ENCODE measurements at places on chromosomes 7 and 10.
A peak's percentile ranks its signal among the peaks of the same experiment; 100 is the strongest.

- peak; percentile 64 for DNase-seq
Measured at GRCh38 chr10:26367771-26368170, 70.4 kb upstream of the APBB1IP start.

DNA sequence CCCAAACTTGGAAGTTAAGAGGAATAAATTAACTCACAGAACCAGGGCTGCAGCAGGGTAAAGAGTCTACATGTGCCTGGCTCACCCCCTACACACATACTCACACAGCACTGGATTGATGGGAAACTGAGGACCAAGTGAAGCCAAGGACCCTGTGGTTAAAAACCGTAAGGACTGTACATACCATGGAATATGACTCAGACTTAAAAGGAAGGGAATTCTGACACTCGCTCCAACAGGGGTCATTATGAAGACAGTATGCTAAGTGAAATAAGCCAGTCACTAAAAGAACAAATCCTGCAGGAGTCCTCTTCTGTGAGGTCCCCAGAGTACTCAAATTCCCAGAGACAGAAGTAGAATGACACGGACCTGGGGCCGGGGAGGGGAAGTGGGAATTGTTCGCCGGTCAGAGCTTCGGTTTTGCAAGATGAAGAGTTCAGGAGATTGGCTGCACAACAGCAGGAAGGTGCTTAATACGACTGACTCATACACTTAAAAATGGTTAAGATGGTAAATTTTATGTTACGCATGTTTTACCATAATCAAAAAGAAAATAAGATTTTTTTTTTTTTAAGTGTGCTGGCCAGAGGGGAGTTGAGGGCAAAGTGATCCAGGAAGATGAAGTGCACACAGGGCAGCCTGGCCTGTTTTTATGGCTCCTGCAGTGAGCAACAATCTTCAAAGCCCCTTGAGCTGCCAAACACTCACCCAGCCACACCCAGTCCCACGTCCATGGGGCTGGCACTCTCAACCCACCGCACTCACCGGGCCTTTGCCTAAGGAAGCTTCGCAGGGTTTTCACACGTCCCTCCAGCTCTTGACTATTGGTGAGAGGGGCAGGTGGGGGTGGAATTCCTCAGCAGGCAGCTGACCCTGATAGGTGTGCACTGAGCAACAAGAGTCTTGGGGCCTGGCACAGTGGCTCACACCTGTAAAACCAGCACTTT is 26.4 kb downstream of the DRGX start:
- no peak for DNase-seq

DNA sequence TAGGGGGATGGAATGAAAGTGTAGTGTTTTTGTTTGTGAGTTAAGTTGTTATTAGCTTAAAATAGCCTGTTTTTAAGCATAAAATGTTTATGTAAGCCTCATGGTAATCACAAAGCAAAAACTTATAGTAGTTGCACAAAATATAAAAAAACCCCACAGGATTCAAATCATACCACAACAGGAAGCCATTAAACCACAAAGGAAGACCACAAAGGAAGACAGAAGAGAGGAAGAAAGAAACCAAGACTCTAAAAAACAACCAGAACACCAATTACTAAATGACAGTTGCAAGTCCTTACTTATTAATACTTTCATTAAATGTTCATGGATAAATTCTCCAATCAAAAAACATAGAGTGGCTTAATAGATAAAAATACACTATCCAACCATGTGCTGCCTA is 63.6 kb downstream of the ANKRD7 start:
- no peak for DNase-seq

DNA sequence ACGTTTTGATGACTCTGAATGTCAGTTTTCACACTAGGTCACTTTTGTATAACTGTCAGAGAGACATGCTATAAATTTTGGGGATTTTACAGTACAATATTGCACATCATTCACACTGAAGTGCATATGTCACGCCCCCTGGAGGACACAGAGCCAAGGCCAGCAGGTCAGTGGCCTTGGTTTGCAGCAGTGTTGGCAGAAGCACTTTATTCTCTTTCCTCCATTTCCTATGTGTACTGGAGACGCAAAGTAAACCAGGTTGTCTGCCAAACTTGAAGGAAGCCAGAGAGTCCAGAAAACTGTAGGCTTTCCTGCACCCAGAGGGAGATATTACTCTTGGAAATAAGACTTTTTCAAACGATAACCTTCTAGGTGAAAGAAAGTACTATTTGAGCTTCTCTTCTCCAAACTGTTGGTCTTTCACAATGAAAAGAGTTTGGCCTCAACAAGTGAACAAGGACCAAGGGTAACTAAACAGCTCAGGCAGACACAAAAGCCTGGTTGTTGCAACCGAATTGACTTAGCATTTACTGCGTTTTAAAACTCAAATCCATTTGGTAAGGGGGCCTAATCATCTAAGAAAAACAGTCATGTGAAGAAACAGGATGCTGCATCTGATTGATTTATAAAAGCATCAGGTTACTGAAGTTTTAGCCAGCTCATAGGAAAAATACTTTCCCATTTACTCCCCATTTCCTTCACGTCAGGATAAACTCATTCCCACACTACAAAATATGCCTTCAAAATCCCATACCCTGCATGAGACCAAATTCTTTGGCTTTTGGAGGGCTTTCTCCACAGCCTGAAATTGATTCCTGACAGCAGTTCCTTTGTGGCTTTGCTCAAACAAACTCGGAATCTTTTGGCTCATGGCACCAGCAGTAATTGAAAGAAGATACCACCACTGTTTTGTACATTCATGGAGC is 83.0 kb upstream of the SEC61G start:
- no peak for DNase-seq

GRCh38 chr7:140055833-140056232 is 6.9 kb downstream of the PARP12 start:
- no peak for DNase-seq

GRCh38 chr10:47184724-47185330 is 115.2 kb upstream of the GDF10 start:
- no peak for DNase-seq

DNA sequence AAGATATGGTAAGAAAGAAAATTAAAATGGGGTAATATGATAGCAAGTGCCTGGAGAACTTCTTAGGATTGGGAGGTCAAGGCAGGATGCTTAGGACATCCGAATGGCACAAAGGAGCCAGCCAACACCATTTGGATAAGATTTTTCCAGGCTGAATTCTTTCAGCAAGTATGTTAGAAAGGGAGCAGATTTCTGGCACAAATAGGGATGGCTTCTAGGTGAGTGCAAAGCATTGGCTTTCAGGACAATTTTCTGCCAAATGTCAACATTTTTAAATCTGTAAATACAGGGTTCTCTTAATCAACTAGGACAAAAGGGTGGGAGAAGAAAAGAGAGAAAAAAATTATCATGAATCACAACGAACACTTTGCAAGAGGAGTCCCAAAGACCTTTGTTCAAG is 409.1 kb downstream of the GPAM start:
- no peak for DNase-seq

GRCh38 chr10:78541481-78542140 is 507.9 kb downstream of the RPS24 start:
- no peak for DNase-seq

- DNase-seq, result no peak
Measured at GRCh38 chr10:102648269-102648888, 4.1 kb downstream of the TRIM8 start.

- DNase-seq, result no peak
Measured at GRCh38 chr7:104878577-104878976, 135.4 kb upstream of the KMT2E start.

- no peak for DNase-seq
Measured at GRCh38 chr10:15144788-15145187, 23.7 kb downstream of the NMT2 start.

DNA sequence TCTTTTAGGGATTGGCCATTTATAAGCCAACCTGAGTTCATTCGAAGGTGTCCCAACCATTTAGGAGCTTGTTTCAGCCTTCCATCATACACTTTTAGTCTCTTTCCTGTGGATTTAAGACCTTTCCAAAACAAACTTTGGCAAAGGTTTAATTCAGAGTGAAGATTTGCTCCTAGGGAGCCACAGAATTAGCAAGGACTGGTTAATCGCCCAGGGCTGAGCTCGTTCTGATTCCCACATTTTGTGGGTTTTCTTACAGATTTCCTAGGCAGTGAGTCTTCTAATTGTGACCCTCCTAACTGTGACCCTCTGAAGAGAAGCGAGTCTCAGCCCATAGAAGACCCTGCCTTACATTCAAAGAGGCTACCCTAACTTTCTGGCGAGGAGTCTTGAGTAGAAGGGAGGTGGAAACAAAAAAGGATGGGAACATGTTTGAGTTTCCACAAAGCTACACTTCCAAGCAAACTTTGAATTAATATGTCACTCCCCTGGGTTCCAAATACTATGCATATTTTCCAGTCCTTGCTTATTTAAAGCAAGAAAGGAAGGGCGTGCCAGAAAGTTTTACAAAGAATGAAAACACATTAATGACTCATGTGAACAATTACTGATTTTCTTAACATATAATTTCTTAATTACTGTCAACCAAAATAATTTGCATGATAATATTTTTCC is 118.3 kb downstream of the ARID5B start:
- DNase-seq, result no peak

- no peak for DNase-seq
Measured at GRCh38 chr10:131929122-131929845, 28.5 kb downstream of the PPP2R2D start.

GRCh38 chr7:128757203-128757602 is 18.0 kb downstream of the CALU start:
- DNase-seq, result no peak

- no peak for DNase-seq
Measured at GRCh38 chr7:142181211-142181610, 69.7 kb downstream of the MGAM2 start.

GRCh38 chr7:27128034-27128433 is 2.5 kb downstream of the HOXA4 start:
- no peak for DNase-seq

DNA sequence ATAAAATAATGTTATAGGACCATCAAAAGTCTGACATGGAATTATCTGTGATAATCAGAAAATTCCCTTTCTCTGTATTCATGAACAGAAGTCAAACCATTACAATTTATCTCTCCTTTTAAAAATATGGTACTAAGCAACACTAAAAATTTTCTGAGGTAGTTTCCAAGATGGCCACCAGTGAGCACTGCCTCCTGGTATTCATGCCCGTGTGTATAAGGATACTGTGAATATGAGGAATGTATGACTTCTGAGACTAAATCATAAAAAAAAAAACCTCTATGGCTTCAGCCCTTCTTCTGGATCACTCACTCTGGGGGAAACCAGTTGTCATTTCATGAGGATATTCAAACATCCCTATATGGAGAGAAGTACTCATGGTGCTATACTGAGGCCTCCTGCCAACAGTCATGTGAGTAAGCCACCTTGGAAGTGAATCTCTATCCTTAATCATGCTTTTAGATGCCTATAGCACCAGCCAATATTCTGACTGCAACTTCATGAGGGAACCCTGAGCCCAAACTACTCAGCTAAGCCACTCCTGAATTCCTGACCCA is 41.1 kb downstream of the SIRT1 start:
- no peak for DNase-seq

DNA sequence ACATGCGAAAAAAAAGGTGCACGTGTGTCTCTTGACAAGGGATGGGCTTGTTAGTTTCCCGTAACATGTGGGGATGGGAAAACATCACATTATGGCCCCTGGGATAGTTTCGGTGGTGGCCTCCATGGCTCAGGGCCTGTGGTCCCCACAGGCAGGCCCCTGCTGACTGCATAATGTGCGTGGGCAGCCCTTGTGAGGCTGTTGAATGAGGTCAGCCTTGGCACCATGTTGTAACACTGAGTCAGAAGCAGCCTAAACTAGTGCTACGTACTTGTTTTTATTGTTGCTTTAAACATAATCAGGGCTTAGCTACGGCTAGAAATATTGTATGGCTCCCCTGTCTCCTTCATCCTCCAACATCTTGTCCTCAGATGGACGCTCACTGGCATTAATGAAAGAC is 80.6 kb downstream of the BEND7 start:
- DNase-seq, result no peak

- DNase-seq, result peak; percentile 43
Measured at GRCh38 chr10:91104193-91105041, 116.0 kb upstream of the PCGF5 start.

All from germinal center (tissue), 1 donor.